ENCODE measurements at places on chromosomes 13 and 19. TPM values are rescaled to one million over a fixed set of nuclear protein-coding genes. Genes with fewer than 3 reads are reported as not detected.

DNA sequence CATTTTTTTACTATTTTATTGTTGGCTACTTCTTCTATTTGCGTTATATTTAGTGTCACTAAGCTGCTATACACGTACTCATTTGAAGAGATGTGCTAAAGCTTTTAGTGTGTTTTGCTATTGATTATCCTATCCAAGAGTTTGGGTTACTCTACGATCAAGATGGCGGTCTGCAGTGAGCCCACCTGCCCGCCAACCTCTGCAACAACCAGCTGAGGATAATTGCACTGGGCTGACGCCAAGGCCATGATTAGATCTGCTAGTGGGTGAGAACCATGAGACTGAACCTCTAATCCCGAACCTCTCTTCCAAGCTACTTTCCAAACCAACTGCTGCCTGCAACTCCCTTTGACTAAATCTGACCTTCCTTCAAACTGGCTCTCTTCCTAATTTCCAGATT is 1.8 kb downstream of the CPB2 start:
- no peak for DNase-seq
- H3K36me3 ChIP-seq, result no peaks in the 10 kb centered on the region
- no peaks in the 10 kb centered on the region for H3K4me1 ChIP-seq
- no peaks in the 10 kb centered on the region for H3K27me3 ChIP-seq

DNA sequence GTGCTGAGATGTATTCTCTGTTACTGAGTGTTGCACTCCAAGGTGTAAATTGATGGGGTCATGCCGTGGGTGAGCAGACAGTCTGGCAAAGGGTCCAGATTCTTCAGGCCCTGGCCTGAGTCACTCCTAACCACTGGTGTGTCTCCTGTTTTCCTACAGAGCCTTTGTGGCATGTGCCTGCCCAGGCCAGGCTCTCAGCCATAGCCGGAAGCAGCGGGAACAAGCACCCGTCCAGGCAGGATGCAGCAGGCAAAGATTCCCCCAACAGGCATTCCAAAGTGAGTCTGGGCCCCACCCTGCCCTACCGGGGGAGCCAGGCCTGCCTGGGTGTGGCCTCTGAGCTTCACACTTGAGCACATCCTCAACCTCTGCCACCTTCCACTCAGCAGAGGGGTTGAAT is 61.9 kb downstream of the DPF1 start:
- no peak overlapping the region for H3K27ac ChIP-seq
- H3K36me3 ChIP-seq, result peaks cover 10% of the 10 kb centered on the region
- no peak for DNase-seq
- no peak overlapping the region for H3K4me3 ChIP-seq
- no peaks in the 10 kb centered on the region for H3K27me3 ChIP-seq

GRCh38 chr13:24737042-24737441 is 26.9 kb upstream of the RNF17 start:
- H3K4me3 ChIP-seq, result no peak overlapping the region
- no peak for DNase-seq
- H3K27ac ChIP-seq, result no peak overlapping the region
- H3K36me3 ChIP-seq, result no peaks in the 10 kb centered on the region
- no peaks in the 10 kb centered on the region for H3K27me3 ChIP-seq

GRCh38 chr13:76764429-76764828 is 121.8 kb downstream of the KCTD12 start:
- no peak for DNase-seq
- no peak overlapping the region for H3K4me3 ChIP-seq
- H3K36me3 ChIP-seq, result no peaks in the 10 kb centered on the region
- H3K4me1 ChIP-seq, result no peaks in the 10 kb centered on the region
- H3K27me3 ChIP-seq, result no peaks in the 10 kb centered on the region

- no peaks in the 10 kb centered on the region for H3K4me1 ChIP-seq
- no peak for DNase-seq
- H3K36me3 ChIP-seq, result no peaks in the 10 kb centered on the region
These were observed 112.5 kb upstream of the SLC7A1 start for GRCh38 chr13:29707876-29708543.

DNA sequence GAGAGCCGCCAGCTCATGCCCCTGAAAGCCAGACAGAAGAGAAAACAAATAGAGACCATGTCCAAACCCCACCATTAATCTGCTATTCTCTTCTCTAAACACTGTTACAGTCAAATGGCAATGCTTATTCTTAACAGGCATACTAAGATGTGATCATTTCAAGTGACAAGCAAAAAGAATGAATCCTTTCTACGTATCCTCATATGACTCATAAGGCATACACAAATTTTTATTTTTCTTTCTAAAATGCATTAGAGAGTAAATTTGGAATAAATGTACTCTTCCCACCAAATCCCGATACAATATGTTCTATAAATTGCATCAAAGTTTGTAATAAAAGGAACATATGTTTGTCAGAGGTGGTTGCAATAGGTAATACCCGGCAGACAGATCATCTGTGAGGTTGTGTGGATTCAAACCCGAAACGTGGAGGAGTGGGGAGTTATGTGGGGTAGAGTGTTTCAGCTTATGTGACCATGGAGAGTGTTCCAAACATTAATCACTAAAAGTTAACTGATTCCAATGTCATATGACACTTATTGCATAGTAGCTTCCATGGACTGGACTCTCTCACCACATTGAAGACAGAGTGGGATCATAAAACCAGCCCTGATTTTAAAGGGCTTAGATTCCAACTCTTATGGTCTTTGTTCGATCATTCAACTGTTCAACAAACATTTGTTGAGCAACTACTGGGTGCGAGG is 213.1 kb downstream of the DCLK1 start:
- no peak overlapping the region for H3K4me3 ChIP-seq
- no peaks in the 10 kb centered on the region for H3K36me3 ChIP-seq
- no peak overlapping the region for H3K27ac ChIP-seq
- no peaks in the 10 kb centered on the region for H3K27me3 ChIP-seq

GRCh38 chr13:19592657-19593180 is 31.4 kb upstream of the TPTE2 start:
- no peak overlapping the region for H3K4me3 ChIP-seq
- no peaks in the 10 kb centered on the region for H3K4me1 ChIP-seq
- no peaks in the 10 kb centered on the region for H3K36me3 ChIP-seq
- DNase-seq, result no peak
- no peaks in the 10 kb centered on the region for H3K27me3 ChIP-seq
- no peak overlapping the region for H3K27ac ChIP-seq

DNA sequence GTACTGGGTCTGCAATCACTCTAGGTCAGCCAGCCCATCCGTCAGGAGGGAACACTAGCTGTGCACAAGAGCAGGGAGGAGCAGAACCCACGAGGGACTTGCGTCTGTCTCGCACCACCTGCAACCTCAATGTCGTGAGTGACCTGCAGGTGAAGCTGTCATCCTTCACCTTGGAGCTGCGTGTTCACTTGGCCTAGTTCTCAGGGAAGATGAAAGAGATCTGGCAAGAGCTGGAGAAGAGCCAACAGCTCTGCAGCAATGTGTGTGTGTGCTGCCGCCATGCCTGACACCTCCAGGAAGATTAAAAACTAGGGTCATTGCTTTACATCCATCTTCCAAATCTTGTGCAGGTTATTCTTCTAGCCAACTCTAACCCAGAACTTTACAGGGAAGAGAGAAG is 117.6 kb upstream of the MRI1 start:
- H3K4me1 ChIP-seq, result no peaks in the 10 kb centered on the region
- H3K4me3 ChIP-seq, result no peak overlapping the region
- H3K27ac ChIP-seq, result no peak overlapping the region
- DNase-seq, result no peak
- H3K36me3 ChIP-seq, result no peaks in the 10 kb centered on the region

- H3K36me3 ChIP-seq, result no peaks in the 10 kb centered on the region
- no peak overlapping the region for H3K27ac ChIP-seq
- no peaks in the 10 kb centered on the region for H3K27me3 ChIP-seq
- DNase-seq, result no peak
- no peaks in the 10 kb centered on the region for H3K4me1 ChIP-seq
These were observed 407.0 kb downstream of the ZNF536 start for GRCh38 chr19:30778961-30779715.

DNA sequence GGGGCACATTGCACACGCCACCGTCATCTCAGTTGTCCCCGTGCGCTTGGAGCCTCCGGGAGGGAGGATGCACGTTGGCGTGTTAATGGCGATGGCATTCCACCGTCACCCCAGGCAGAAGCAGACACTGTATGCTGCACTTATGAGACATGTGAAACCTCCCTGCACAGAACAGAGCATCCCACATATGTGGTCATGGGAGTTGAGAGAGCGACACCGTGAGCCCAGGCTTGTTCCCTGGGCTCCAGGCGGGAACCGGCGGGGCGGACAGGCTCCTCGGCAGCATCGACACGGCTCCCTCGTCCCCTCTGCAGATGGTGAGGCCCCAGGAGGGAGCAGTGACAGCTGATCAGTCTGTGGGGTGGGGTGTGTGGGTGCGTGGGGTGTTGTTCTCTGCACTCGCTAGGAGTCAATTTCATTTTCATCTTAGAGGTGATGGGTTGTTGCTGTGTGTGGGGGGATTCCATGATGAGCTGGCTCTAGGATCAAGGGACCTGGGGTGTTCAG is 40.4 kb downstream of the CRTC1 start:
- H3K27me3 ChIP-seq, result no peaks in the 10 kb centered on the region
- H3K27ac ChIP-seq, result no peak overlapping the region
- H3K4me3 ChIP-seq, result no peak overlapping the region
- DNase-seq, result no peak
- no peaks in the 10 kb centered on the region for H3K36me3 ChIP-seq

GRCh38 chr19:44644402-44645016 is 799 bp downstream of the PVR start:
- peak; percentile 28 for DNase-seq
- no peaks in the 10 kb centered on the region for H3K36me3 ChIP-seq
- no peaks in the 10 kb centered on the region for H3K27me3 ChIP-seq
- peak overlapping the region; percentile 87 for H3K27ac ChIP-seq
- H3K4me3 ChIP-seq, result peak overlapping the region; percentile 77
- no peaks in the 10 kb centered on the region for H3K4me1 ChIP-seq

GRCh38 chr13:52393572-52394357 is 12.2 kb downstream of the THSD1 start:
- H3K4me1 ChIP-seq, result no peaks in the 10 kb centered on the region
- H3K36me3 ChIP-seq, result no peaks in the 10 kb centered on the region
- DNase-seq, result no peak
- no peak overlapping the region for H3K4me3 ChIP-seq
- H3K27me3 ChIP-seq, result no peaks in the 10 kb centered on the region
- no peak overlapping the region for H3K27ac ChIP-seq

DNA sequence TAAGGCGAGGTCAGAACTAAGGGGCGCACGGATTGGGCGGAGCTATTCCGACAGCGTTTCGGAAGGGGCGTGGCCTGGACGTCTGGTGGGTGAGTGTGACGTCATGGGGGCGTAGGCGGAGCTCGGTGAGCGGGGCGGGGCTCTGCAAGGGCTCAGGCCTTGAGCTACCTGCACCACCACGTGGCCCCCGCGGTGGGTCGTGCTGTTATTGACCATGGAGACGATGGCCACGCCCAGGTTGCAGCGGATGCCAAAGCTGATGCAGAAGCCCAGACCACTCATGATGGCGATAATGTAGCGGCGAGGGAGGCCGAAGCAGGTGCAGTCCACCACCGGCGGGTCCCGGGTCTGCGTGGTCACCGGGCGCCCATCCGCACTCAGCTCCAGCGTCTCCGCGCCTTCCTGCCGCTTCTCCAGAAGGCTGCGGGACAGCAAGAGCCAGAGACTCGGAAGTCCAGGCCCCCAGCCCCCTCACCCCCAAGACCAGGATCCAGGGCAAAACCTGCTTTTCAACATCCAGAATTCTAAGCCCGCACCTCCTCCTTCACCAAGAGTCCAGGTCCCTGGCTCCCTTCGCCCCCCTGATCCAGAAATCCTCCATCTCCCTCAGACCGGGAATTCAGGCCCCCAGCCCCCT is 4.8 kb downstream of the SLC17A7 start:
- H3K4me3 ChIP-seq, result no peak overlapping the region
- H3K4me1 ChIP-seq, result no peaks in the 10 kb centered on the region

- H3K27ac ChIP-seq, result no peak overlapping the region
- no peaks in the 10 kb centered on the region for H3K36me3 ChIP-seq
- no peaks in the 10 kb centered on the region for H3K27me3 ChIP-seq
- no peak for DNase-seq
- no peaks in the 10 kb centered on the region for H3K4me1 ChIP-seq
- H3K4me3 ChIP-seq, result no peak overlapping the region
These were observed 19.4 kb upstream of the KLF5 start for GRCh38 chr13:73039201-73040108.

- peaks cover 4% of the 10 kb centered on the region for H3K36me3 ChIP-seq
- no peak overlapping the region for H3K4me3 ChIP-seq
- no peaks in the 10 kb centered on the region for H3K27me3 ChIP-seq
- H3K4me1 ChIP-seq, result no peaks in the 10 kb centered on the region
These were observed 63.1 kb downstream of the SPATA13 start for GRCh38 chr13:24223341-24224231.

GRCh38 chr19:12159773-12160414 is 3.0 kb upstream of the ZNF136 start:
- no peak overlapping the region for H3K4me3 ChIP-seq
- H3K27me3 ChIP-seq, result no peaks in the 10 kb centered on the region
- peaks cover 4% of the 10 kb centered on the region for H3K4me1 ChIP-seq
- H3K36me3 ChIP-seq, result no peaks in the 10 kb centered on the region
- DNase-seq, result no peak
- no peak overlapping the region for H3K27ac ChIP-seq

DNA sequence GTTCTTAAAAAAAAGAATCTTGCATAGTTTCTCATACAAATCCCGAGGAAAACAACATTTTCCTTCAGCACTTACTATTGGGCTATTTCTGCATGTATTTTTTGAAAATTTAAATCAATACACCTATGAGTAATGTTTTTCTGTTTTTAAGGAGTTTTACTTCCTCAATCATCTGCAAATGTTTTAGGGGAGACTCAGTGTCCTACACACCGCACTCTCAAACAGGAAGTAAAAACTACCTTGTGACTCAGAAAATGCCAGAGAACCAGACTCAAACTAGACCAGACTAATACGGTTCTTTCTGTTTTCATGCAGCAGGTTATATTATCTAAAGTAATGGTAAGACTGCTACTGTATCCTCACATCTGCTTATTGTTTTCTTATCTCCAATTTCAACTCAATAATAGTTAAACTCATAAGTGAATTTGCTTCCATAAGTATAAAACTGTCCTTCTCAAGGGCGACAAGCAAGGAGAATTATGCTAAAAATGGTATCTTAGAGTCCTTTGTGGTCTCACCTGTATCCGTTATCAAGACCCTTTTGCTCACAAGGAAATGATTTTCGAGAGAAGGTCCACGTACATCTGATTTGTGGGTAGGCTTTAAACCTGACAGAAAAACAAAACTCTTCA is 52.5 kb downstream of the FLT3 start:
- no peak overlapping the region for H3K4me3 ChIP-seq
- H3K4me1 ChIP-seq, result no peaks in the 10 kb centered on the region
- DNase-seq, result no peak
- no peaks in the 10 kb centered on the region for H3K36me3 ChIP-seq

GRCh38 chr13:23450340-23451046 is 17.0 kb upstream of the SACS start:
- H3K4me1 ChIP-seq, result no peaks in the 10 kb centered on the region
- no peak overlapping the region for H3K27ac ChIP-seq
- no peaks in the 10 kb centered on the region for H3K27me3 ChIP-seq
- H3K4me3 ChIP-seq, result no peak overlapping the region

- DNase-seq, result no peak
- H3K4me3 ChIP-seq, result no peak overlapping the region
- peaks cover 2% of the 10 kb centered on the region for H3K27me3 ChIP-seq
- H3K36me3 ChIP-seq, result no peaks in the 10 kb centered on the region
These were observed 1.4 kb upstream of the OR7G3 start for GRCh38 chr19:9128171-9128570.

The RASGRP4 gene
- 1.6 TPM for total RNA-seq

The SERTM1 gene
- 0.36 TPM for total RNA-seq

The RYR1 gene
- 5.7 TPM for total RNA-seq

The NTN5 gene
- total RNA-seq, result 2.6 TPM

The CBY2 gene
- total RNA-seq, result not detected

The A1BG gene
- total RNA-seq, result 5.6 TPM

The ZNF77 gene
- total RNA-seq, result 2.8 TPM

The RHPN2 gene
- 95.0 TPM for total RNA-seq

The TMEM86B gene
- total RNA-seq, result 10.8 TPM
